ENCODE measurements at places on chromosomes 16 and 17.

DNA sequence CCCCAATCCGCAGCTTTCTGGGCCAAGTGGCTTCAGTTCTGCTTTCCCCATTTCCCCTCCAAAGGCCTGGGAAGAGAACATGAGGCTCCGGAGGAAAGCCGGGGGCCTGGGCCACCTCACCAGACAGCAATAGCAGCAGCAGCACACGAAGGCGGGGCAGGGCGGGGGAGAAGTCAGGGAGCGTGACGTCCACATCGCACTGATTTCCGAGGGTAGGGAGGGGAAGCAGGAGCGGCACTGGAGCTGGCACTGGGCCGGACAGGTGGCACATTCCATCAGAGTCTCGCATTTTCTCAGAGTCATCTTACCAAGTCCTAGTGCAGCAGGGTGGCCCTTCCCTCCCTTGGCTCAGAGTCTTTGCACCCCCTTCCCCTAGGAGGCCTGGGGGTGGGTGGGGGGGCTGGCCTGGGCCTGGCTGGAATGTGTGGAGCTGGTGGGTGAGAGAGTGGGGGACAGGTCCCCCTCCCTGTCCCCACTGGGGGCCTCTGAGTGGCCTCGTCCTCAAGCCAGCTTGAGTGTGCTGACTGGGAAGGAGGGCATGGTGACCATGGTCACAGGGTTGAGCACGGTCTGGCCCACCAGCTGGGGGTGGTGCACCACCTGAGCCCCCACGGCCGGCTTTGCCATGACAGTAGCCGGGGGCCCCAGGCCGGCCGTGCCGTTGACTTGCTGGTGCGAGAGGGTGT lies 14.3 kb downstream of the MNT start:
- no peak for DNase-seq

DNA sequence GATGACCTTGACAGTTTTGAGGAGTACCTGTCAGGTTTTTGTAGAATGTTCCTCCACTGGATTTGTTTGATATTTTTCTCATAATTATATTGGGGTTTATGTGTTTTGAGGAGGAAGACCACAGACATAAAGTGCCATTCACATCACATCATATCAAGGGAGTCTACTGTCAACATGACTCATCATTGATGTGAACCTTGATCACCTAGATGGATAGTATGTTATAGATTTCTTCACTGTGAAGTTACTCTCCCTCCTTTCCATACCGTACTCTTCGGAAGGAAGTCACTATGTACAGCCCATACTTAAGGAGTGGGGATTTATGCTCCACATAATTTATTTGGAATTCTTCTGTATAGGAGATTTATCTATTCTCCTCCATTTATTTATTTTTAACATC lies 23.2 kb downstream of the PRSS54 start:
- DNase-seq = no peak

DNA sequence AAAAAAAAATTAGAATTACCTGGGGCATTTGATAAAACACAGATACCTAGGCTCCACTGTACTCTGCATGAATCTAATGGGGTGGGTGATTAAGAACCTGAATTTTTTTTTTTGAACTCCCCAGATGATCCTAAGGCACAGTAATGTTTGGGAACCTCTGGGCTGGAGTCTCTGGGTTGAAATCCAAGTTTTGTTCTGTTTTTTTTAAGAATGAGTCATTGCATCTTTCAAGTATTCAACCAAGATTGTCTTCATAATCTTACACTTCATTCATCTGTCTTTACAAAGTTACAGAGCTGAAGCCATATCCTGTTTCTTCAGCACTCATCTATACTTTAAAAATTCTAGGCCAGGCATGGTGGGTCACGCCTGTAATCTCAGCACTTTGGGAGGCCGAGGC lies 52.6 kb downstream of the PIGL start:
- DNase-seq = no peak

DNA sequence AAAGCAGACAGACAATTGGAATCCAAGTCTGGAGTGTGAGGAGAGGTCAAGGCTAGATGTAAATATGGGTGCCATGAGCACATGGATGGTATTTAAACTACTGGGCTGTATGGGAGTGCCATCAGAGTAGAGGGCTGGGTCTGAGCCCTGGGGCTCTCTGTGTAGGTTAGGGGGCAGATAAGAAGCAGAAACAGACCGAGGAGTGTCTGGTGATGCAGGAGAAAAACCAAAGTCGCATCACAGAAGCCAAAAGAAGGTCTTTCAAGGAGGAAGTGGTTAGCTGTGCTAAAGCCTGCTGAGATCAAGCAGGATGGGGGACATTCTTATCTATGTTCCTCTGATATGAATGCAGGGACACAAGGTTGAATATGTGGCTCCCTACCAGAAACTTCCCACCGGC lies 1.9 kb downstream of the TSEN54 start:
- DNase-seq = no peak

- no peak for DNase-seq
Measured at GRCh38 chr17:75922173-75922961, 17.7 kb upstream of the MRPL38 start.

- DNase-seq = no peak
Measured at GRCh38 chr17:21302711-21303425, 18.4 kb downstream of the MAP2K3 start.

DNA sequence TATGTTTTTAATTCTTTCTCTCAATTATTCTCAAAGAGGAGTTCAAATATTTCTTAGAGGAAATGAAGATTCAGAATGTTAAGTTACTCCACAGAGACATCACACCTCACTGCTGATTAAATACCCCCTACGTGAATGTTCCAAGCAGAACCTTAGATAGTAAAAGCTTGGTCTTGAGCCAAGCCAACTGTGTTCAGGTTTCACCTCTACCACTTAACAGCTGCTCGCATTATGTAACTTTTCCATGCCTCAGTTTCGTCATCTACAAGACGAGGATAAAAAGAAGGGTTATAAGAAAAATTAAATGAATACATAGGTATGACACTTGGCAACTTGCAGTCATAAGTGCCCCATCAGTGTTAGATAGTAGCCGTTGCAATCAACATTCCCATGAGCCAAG lies 356.2 kb downstream of the RBFOX1 start:
- DNase-seq = no peak

DNA sequence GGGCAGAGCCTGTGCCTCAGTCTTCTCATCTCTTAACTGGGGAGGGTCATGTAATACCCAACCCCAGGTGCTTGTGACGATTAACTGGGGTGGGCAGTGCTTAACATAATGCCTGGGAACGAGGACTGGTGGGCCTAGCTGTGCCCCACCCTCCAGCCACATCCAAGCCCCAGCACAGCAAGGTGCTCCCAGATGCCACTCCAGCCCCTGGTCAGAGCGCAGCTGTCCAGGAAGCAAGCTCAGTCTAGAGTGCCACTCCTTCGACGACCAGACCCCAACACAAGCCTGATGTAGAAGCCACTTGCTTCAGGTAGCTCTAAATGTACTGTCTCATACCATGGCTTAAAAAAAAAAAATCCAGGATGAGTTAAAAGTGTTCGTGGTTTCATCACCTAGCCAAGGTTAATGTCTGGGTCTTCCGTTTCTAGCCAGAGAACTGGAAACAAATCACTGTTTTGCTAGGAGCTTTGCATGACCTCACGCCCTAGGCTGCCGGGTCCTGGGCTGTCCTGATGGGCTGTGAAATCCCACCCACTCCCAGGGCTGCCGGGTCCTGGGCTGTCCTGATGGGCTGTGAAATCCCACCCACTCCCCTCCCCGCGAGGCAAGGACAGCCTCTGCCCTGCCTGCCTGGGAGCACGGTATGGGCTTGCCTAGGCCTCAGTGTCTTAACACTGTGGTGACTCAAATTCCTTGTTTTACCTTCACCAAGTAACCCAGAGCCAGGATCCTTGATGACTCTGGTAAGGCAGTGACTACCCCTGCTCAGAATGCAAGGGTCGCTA lies 7.7 kb downstream of the MIEF2 start:
- no peak for DNase-seq

GRCh38 chr16:72569677-72570076 lies 397.7 kb upstream of the PMFBP1 start:
- DNase-seq = no peak

DNA sequence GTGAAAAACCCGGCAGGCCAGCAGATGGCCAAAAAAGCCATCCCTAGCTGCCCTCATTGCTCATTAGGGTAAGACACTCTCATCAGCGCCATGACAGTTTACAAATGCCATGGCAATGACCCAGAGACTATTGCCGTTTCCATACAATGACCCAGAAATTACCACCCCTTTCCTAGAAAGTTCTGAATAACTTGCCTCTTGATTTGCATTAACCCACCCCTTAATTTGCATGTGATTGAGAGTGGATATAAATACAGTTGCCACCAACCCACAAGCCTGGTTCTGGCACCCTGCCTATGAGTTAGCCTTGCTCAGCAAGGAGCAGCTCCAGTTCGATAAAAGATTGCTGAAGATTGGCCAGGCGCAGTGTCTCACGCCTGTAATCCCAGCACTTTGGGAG lies 16.1 kb upstream of the C16orf54 start:
- no peak for DNase-seq

DNA sequence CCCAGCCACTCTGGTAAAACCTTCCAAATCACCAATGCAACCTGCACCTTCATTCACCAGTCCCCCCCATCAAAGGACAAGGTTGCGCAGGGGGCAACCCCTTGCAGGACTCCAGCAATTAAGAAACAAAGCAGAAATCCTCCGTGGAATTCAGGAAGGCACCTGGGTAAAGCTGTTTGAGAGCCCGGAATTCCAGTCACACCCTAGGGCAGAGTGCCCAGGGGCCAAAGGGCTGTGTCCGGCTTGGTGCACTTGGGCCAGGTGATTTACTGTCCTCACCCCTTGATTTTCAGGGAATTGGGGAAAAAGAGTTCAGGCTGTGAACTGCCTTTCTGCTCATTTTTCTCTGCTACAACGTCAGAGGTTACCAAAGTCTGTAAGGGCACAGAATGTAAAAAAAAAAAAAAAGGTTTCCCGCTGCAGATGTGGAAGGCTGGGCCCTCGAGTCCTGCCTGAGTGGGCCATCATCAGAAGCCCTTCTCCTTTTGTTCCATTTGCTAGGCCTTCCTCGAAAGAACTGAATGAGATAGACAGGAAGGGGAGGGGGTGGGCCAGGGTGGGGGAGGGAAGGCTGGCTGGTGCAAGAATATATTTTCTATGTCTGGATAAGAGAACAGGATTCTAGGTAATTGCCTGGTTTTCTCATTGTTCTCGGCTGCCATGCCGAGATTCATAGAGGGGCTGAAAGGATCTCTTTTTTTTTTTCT lies 266.5 kb upstream of the PSMD7 start:
- no peak for DNase-seq

- no peak for DNase-seq
Measured at GRCh38 chr17:82461827-82462524, 3.4 kb downstream of the NARF start.

GRCh38 chr17:5869041-5869745 lies 201.0 kb upstream of the WSCD1 start:
- no peak for DNase-seq

DNA sequence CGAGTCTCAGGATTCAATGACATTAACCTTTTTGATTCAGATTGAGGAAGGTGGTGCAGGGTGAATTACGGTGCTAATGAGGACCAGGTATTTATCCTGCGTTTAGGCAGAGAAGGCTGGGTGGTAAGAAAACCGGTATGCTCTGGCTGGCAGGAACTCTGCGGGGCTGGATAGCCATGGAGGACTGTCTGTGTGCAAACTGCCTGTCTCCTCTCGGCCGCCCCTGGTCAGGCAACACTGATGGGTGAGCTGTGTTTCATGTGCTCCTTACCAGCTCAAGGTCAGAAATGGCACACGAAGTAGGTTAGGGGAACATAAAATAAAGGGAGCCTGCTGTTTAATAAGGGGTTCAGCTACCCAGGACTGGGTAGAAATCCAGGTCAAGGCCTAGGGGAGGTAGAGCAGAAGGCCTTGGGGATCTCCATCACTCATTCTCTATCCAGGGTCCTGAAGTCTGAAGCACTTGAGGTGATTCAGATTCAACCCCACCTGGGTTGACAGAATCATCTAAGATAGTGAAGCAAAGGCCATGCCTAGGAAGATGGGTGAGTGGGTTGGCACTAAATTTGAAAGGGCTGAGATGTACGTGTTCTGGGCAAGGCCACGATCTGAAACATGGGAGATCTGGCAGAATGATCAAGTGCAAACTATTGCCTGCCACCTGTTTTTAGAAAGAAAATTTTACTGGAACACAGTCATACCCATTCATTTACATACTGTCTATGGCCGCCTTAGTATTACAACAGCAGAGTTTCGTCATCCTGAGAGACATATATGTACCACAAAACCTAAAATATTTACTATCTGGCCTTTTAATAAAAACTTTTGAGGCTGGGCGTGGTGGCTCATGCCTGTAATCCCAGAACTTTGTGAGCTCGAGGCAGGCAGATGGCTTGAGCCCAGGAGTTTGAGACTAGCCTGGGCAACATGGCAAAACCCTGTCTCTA lies 292.5 kb downstream of the XYLT1 start:
- DNase-seq = no peak

DNA sequence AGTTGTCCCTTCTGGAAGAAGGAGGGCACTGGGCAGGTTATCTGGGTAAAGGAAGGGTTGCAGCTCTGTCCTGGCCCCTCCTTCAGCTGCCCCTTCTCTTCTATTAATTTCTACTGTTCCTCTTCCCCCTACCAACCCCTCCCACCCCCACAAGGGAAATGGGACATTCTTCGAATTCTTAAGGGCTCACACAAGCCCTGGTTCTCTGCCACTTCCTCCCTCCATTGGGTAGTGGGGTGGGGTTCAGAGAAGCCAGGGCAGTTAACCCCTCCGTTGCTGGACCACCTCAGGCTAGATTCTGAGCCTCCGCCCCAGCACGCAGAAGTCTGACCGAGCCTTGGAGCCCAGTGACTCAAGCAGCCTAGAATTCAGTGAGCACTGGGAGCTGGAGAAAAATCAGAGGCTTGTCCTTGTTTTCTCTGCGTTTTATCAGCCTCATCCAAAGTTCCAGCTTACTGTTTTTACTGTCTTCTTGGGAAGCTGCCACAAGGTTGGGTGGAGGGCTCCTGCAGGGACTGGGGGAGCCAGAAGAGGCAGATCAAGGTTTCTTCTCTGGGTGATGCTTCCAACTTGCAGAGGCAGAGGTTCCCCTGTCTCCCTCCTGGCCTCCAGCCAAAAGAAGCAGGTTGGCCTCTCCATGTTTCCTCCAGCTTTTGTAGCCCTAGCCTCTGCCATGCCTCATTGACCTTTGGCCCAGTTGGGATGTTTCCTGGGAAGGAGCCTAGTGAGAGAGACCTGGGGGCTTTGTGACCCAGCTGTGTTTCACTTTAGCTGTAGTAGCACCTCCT lies 10.2 kb downstream of the LASP1 start:
- DNase-seq = no peak

All from stimulated activated CD4-positive, alpha-beta T cell treated with anti-CD3 and anti-CD28 coated beads, Interleukin-2, amount 100 ng/mL, for 24 hours (primary cell).